ENCODE measurements at places on chromosomes 7 and 10. TPM values are rescaled to one million over a fixed set of nuclear protein-coding genes. Genes with fewer than 3 reads are reported as not detected.
A peak's percentile ranks its signal among the peaks of the same experiment; 100 is the strongest.

Gene CACUL1
- 59.0 TPM for total RNA-seq

DNA sequence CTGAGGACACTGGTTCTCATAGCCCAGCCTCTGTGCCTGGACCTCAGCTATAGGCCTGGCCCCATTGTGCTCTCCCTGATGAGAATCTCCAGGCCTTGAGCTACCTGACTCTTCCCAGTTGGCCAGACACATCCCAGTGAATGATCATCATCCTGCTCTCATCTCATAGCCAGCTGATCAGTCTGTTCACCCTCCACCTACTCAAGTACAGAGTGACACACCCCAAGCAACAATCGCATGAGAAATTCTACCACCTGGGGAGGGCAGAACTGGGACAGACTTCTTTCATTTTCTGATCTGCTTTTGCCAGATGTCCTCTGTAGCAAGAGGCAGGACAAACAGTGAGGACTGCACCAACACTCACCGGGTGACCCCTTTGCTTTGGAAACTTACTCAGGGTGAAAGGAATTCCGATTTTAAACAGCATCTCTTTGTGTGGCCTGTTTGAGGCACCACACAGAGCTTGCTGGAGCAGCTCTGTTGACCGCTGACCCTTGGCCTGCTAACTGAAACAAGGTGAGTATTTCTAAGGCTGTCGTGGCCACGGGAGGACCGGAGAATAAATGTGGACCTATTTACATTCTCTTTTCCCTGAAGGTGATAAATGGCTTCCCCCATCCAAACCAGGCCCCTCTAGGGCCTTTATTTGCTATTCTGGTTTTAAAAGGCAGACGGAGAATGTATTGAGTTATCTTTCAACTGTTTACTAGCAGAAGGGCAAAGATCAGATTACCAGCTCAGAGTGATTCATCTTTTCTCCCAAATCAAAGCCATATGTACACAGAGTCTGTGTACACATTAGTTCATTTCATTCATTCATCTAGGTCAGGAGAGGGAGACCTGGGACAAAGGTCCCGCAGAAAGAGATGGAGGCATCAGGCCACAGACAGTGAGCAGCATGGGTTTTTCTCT is 181.4 kb upstream of the TNS3 start:
- no peak overlapping the region for H3K27ac ChIP-seq
- no peak for DNase-seq
- H3K36me3 ChIP-seq = no peaks in the 10 kb centered on the region
- H3K27me3 ChIP-seq = no peaks in the 10 kb centered on the region
- no peak overlapping the region for H3K4me3 ChIP-seq
- peaks cover 13% of the 10 kb centered on the region for H3K4me1 ChIP-seq

DNA sequence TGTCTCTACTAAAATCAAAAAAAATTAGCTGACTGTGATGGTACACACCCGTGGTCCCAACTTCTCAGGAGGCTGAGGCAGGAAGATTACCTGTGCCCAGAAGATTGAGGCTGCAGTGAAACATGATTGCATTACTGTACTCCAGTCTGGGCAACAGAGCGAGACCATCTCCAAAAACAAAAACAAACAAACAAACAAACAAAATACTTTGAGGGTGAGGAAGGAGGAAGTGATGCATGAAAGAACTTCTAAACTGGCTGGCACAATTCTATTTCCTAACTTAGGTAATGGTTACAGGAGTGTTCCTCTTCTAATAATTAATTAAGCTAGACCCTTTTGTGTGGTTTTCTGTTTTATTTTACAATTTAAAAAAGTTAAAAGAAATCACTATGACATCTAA is 15.5 kb downstream of the WAPL start:
- peaks cover 3% of the 10 kb centered on the region for H3K36me3 ChIP-seq
- peak overlapping the region; percentile 84 for H3K27ac ChIP-seq
- no peak for DNase-seq
- no peaks in the 10 kb centered on the region for H3K27me3 ChIP-seq
- peaks cover 6% of the 10 kb centered on the region for H3K4me1 ChIP-seq

DNA sequence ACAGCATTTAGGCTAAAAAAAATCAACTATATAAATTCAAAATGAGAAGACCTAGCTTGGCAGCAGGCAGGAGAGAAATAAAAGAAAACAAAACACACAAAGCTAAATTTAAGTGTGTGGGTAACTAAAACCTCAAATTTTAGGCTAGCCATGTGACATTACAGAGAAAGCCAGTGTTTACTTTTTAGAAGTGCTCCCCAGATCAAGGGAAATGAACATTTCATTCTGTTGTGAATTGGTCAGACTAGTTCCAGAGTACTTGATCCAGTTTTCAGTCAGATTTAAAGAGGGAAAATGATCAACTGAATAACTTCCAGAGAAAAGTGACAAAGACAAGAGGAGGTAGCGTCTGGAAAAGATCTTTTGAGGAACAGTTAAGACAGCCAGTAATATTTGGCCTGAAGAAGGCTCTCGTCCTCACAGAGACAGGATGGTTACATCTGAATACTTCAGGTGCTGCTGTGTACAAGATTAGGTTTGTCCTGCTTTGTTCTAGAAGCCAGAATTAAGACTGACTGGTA is 563.4 kb downstream of the KCNMA1 start:
- peaks cover 11% of the 10 kb centered on the region for H3K4me1 ChIP-seq
- DNase-seq = no peak
- H3K4me3 ChIP-seq = no peak overlapping the region
- no peak overlapping the region for H3K27ac ChIP-seq
- no peaks in the 10 kb centered on the region for H3K27me3 ChIP-seq
- H3K36me3 ChIP-seq = no peaks in the 10 kb centered on the region

DNA sequence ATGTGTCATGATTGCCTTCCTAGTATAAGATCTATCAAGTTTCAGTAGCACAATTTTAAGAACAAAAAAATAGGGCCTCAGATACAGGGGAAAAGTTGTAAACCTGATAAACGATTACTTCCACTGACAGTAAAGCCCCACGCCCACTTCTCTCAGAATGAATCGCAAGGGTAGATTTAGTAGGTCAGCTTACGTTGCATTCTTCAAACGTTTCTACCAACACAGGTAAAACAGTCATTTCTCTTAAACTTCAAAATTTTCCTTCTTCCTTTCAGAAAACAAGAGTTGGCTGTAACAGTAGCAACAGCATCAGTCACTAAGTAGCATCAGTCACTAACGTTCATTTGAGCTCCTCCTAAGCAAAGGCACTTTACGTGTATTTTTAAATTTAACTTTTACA is 221.5 kb downstream of the ADAM12 start:
- no peak for DNase-seq
- H3K4me3 ChIP-seq = no peak overlapping the region
- no peaks in the 10 kb centered on the region for H3K4me1 ChIP-seq
- H3K27ac ChIP-seq = no peak overlapping the region
- H3K36me3 ChIP-seq = peaks cover 9% of the 10 kb centered on the region
- peaks cover 6% of the 10 kb centered on the region for H3K27me3 ChIP-seq

All from endothelial cell (in vitro differentiated cells).